Myometrial cell (primary cell): ENCODE measurements at places on chromosomes 13 and 19. TPM values are rescaled to one million over a fixed set of nuclear protein-coding genes. Genes with fewer than 3 reads are reported as not detected.

Gene FAM98C
- 14.9 and 17.3 TPM in 2 replicates for total RNA-seq

Gene GRIK5
- total RNA-seq = not detected in 2 replicates

Gene ANGPTL8
- not detected in 2 replicates for total RNA-seq

Gene HCST
- not detected in 2 replicates for total RNA-seq

Gene SERTAD1
- total RNA-seq = 23.4 and 33.2 TPM in 2 replicates

Gene ABHD13
- total RNA-seq = 4.6 and 6.0 TPM in 2 replicates

Gene CABP5
- total RNA-seq = not detected in 2 replicates
